ENCODE measurements at places on chromosomes 11 and 22. TPM values are rescaled to one million over a fixed set of nuclear protein-coding genes. Genes with fewer than 3 reads are reported as not detected.

GP1BB gene
- not detected for total RNA-seq

KRTAP5-11 gene
- not detected for total RNA-seq

PGGHG gene
- total RNA-seq, result 7.9 TPM

OR52H1 gene
- total RNA-seq, result not detected

SERPING1 gene
- total RNA-seq, result 39.3 TPM

FBXO3 gene
- total RNA-seq, result 12.0 TPM

TMEM132A gene
- total RNA-seq, result under 0.01 TPM

SORL1 gene
- total RNA-seq, result 42.6 TPM

DNA sequence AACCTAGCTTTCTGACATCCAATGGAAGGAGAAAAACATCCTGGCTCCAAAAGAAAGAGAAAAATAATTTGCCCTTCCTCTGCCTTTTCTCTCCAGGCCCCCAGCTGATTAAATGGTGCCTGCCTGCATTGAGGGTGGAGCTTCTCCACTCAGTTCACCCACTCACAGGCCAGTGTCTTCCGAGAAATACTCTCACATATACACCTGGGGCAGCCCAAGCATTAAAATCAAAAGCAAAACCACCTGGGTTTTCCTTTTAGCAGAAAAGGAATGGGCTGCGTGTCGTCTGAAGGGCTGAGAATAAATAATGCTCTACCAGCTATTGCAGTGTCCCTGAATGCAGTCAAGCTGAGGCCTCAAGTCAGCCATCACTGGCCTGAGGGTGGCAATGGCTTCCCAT lies 1143.8 kb upstream of the TENM4 start:
- DNase-seq, result no peak

GRCh38 chr11:103433386-103434072 lies 324.3 kb downstream of the DYNC2H1 start:
- DNase-seq, result no peak

DNA sequence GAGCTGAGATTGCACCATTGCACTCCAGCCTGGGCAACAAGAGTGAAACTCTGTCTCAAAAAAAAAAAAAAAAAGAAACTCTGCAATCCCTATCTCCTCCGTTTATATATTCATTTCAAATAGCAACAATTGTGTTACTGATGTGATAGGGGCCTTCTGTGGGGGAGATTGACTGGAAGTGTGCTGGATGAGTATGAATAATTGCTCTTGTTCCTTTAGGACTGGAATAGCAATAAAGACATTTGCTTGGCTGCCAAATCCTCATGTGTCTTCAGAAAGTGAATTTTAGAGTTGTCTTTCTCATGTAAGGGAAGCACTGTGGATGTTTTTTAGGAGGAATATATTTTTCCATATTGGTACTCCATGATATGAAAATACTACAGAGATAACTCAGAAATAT lies 21.1 kb upstream of the ME3 start:
- no peak for DNase-seq

- no peak for DNase-seq
Measured at GRCh38 chr11:21948876-21949275, 244.0 kb upstream of the ANO5 start.

DNA sequence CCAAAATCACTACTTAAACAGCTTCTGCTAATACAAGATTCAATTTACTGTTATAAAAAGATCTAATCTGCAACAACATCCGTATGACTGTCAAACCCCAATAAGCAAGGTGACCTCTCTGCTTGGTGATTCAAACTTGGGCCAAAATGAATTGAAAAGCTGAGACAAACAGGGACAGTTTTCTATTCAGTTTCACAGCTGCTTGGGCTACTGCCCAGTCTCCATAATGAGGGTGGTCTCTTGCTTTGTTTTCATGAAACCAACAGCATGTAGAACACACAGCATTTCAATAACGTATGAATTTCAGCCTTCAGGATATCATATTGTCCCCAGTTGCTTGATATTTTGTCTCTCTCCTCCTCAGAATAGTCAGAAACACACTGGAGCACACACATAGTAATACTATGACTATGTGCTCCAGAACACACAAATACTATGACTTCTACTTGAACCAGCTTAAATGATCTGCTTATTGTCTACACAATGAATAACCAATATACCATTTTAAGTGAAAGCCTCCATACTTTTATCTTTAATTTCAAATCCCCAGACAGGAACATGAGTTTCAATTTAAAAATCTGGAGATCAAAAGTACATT lies 285.0 kb downstream of the TTC28 start:
- DNase-seq, result no peak

DNA sequence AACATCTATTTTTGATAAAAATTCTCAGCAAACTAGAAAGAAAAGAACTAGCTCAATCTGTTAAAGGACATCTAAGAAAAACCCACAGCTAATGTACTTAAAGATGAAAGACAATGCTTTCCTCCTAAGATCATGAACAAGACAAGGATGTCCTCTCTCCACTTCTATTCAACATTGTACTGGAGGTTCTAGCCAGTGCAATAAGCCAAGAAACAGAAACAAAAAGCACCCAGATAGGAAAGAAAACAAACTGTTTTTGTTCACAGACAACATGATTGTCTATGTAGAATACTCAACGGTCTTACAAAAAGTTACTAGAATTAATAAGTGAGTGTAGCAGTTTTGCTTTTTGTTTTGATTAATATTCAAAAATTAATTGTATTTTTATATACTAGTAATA lies 7.8 kb downstream of the CD3D start:
- no peak for DNase-seq

GRCh38 chr11:111355956-111356659 lies 23.0 kb downstream of the POU2AF1 start:
- DNase-seq, result no peak

- DNase-seq, result no peak
Measured at GRCh38 chr22:49587987-49588386, 239.7 kb downstream of the BRD1 start.

DNA sequence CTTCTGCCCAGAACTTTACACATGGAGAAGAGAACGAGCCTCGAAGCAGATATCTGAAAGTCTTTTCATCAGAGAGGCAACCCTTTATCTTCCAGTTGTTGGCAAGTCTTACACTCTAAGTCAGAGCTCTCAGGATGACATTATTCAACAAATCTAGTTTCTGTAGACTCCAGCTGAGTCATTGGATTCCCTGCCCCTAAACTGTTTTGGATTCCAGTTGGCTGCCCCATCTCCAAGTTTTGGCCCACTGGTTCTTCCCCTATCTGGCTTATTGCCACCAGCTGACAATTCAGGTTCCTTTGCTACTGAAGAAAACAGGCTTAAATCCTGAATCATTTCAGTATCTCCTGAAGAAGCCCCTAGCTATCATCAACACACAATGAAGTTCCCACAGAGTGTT lies 14.2 kb downstream of the SAAL1 start:
- DNase-seq, result no peak

DNA sequence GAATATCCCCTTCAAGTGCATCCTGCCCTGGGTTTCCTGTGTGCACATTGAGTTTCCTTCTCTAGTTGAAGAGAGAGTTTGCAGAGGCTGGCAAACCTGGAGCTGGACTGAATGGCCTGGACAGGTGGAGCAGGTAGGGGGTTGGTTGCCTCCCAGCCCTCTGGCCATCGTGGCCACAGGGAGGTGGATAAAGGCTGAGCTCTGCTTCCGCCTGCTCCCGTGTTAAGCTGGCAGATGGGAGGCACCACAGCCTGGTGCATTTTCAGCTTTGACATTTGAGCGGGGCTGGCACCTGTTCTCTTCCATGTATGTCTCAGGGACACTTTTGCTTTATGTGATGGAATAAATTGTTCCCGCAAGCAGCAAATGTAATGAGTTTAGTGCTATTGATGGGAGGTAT lies 11.1 kb downstream of the MICAL2 start:
- no peak for DNase-seq

DNA sequence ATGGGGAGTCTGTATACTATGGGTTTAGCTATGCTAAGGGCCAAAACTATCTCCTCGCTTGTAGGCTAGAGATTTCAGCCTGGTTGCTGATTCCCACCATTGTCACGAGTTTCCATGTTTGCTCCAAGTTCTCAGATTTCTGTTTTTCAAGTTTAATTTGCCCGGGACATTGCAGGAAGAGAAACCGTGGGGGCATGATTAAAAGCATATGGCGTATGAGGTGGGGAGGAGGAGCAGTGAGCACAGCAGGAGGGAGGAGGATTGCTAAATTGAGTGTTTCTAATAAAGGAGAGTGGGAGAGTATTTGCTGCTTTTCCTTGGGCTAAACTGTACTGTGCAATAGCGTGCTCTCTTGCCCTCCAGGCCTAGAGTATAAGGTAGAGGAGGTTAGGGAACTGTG lies 558.4 kb downstream of the METTL15 start:
- no peak for DNase-seq

DNA sequence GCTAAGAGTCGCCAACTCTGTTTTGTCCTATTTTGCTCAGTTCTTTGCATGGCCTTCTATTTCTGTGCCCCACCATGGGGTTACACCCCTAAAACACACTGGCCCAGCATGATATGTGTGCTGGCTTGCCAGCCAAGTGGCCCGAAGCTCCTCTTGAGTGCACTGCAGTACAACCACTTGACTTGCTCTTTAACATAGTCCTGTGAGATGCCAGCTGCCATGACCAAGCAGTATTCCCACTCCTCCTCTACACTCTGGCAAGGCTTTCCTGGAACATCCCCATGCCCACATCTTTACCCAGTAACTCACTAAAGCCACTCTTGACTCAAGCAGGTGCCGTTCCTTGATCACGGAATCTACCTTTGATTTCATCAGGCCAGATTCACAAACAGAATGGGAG lies 102.9 kb upstream of the GAL start:
- DNase-seq, result no peak
